ENCODE measurements at places on chromosomes 11 and 22.

DNA sequence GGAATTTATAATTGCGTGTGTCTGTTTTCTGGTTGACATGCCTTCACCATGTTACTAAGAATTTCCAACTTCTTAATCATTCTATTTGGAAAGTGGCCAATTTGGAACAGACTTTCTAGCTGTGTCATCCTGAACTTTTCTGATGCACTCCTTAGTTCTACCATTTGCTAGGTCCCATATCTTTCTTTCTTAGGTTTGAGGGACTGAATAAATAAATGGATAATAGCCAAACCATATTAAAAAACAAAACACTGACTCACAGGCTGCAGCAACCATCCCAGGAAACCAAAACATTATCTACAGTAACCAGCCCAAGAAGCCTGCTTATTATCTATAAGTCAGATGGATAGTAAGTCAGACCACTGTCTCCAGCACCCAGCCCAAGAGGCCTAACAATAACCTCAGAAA is 57.5 kb upstream of the PLET1 start:
- H3K27ac ChIP-seq: no peak overlapping the region
- H3K36me3 ChIP-seq: no peaks in the 10 kb centered on the region
- no peak overlapping the region for H3K4me3 ChIP-seq
- DNase-seq: no peak
- H3K4me1 ChIP-seq: no peaks in the 10 kb centered on the region

GRCh38 chr11:73149105-73149504 is 7.0 kb upstream of the FCHSD2 start:
- no peak for DNase-seq
- H3K27ac ChIP-seq: peak overlapping the region; percentile 13
- H3K36me3 ChIP-seq: no peaks in the 10 kb centered on the region

GRCh38 chr22:24410110-24410856 is 17.1 kb upstream of the ADORA2A start:
- no peak overlapping the region for H3K27ac ChIP-seq
- DNase-seq: no peak
- no peaks in the 10 kb centered on the region for H3K27me3 ChIP-seq

- no peak overlapping the region for H3K4me3 ChIP-seq
- peaks cover 2% of the 10 kb centered on the region for H3K36me3 ChIP-seq
- DNase-seq: no peak
- no peaks in the 10 kb centered on the region for H3K4me1 ChIP-seq
Measured at GRCh38 chr11:125081098-125081798, 18.1 kb downstream of the SLC37A2 start.

Data from B cell (primary cell).